Stimulated activated CD8-positive, alpha-beta memory T cell treated with anti-CD3 and anti-CD28 coated beads, Interleukin-7, amount 100 ng/mL, for 24 hours (primary cell): ENCODE measurements at places on chromosomes 6 and 20.

GRCh38 chr6:165922309-165922794 is 245.3 kb downstream of the TBXT start:
- DNase-seq = no peak

- DNase-seq = no peak
These were observed 6.0 kb upstream of the AVP start for GRCh38 chr20:3090565-3090964.

DNA sequence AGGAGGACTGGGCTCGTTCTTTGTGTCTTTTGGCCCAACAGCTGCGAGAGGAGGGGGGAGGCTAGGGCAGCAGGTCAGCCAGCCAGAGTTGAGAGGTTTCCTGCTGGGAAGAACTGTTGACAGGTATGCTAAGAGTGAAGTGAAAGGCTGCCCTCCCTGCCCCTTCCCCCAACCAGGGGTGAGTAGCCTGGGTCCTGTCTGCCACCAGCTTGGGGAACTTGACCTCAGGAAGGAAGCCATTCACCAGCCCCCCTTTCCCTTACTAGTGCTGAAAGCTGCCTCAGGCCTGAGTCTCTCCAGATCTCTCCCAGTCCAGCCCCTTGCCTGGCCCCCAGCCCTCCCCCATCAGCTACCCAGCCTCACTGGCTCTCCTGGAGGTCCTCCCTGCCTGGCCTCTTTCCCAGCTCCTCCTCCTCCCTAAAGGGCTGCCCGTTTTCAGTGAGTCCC is 20.7 kb upstream of the ZNF76 start:
- DNase-seq = no peak

DNA sequence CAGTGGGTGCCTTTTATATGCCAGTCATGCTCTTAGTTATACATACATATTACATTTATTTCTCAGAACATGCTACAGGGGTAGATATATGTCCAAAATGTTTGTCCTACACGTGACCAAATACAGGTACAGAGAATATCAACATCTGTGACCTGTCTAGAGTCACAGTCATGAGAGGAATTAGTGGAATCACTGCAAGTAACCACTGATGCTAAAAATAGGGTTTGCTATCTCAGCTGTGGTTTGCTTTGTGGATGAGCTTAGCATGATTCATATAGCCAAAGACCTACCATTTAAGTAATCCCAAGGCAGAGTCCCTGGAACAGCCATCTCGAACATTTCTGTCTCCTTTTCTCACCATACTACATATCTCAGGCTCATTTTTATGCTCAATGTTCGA is 32.3 kb downstream of the GSTA3 start:
- DNase-seq = no peak

- DNase-seq = no peak
These were observed 185.2 kb upstream of the ARG1 start for GRCh38 chr6:131387562-131388447.

DNA sequence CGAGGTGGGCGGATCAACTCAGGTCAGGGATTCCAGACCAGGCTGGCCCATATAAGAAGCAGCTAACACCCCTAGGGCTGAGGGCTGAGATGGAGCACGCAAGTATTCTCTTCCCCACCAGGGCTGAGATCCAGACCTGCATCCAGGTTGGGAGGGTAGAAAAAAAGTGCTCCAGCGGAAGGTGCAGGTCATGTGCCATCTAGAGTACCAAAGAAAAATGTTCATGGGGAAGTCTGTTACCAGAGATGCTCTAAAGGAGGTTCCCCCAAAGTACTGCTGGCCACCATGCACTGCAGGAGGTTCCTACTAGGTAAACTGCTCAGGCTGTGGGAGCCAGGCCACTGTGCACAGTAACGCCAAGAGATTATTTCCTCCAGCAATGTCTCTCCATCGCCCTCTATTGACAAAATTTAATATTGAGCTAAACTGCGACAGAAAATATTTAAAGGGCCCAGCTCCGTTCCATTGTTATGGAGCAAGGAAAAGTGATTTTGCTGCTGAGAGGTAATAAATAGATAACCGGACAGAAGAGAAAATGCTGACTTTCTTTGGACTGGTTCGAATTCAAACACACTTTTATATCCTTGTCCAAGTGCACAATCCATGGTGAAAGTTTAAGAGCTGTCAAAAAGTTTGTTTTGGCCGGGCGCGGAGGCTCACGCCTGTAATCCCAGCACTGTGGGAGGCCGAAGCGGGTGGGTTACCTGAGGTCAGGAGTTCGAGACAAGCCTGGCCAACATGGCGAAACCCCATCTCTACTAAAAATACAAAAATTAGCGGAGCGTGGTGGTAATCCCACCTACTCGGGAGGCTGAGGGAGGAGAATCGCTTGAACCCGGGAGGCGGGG is 159.9 kb downstream of the OR2B2 start:
- DNase-seq = no peak

GRCh38 chr6:67889682-67889995 is 745.4 kb upstream of the ADGRB3 start:
- no peak for DNase-seq

- DNase-seq = no peak
These were observed 109.8 kb upstream of the EXOC2 start for GRCh38 chr6:802701-803100.

DNA sequence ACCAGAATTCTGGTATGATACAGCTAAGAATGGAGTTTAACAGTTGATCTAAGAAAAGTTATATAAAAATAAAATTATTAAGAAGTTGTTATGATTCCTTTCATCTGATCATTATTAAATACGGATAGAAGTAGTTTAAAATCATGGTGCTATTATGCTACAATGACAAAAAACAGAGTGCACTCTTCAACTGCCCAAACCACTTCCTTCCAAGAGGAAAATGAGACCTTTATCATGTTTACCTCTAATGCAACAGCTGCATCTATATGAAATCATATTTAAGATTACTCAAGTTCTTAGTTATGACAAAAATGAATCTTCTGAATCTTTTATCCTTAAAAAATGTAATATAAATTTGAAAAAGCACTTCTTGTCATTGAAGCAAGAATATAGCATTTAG is 31.2 kb downstream of the HACE1 start:
- no peak for DNase-seq

GRCh38 chr6:152380993-152381898 is 255.9 kb downstream of the SYNE1 start:
- no peak for DNase-seq

GRCh38 chr6:158669145-158670035 is 19.5 kb downstream of the SYTL3 start:
- DNase-seq = no peak

- DNase-seq = no peak
These were observed 232.5 kb upstream of the TAB2 start for GRCh38 chr6:149084808-149085556.

- no peak for DNase-seq
These were observed 851.2 kb upstream of the EYS start for GRCh38 chr6:66558189-66558588.

DNA sequence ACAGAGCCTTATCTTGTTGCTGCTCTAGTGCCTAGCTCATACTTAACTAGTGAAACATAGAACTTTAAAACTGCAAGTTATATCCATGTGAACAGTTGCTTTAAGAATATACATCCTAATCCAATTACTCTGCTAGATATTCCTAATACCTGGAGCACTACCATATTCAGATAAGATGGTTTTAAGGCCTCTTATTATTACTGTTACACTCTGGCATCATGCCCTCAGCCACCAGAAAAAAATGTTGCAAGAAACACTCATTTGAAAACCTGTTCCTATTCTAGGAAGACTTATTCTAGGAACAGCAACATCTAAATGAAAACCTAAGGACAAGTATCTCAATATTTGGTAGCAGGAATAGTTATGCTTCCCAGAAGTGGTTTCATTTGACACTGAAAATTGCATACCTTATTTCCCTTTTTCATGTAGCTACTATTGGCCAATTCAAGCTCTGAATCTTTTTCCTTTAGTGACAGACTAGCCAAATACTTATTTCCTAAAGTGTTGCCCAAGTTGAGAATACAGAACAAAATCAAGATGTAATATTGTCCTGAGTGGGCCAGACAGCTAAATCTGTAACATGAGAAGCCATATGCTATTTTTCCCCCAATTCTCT is 4.8 kb upstream of the MTFR2 start:
- DNase-seq = no peak

DNA sequence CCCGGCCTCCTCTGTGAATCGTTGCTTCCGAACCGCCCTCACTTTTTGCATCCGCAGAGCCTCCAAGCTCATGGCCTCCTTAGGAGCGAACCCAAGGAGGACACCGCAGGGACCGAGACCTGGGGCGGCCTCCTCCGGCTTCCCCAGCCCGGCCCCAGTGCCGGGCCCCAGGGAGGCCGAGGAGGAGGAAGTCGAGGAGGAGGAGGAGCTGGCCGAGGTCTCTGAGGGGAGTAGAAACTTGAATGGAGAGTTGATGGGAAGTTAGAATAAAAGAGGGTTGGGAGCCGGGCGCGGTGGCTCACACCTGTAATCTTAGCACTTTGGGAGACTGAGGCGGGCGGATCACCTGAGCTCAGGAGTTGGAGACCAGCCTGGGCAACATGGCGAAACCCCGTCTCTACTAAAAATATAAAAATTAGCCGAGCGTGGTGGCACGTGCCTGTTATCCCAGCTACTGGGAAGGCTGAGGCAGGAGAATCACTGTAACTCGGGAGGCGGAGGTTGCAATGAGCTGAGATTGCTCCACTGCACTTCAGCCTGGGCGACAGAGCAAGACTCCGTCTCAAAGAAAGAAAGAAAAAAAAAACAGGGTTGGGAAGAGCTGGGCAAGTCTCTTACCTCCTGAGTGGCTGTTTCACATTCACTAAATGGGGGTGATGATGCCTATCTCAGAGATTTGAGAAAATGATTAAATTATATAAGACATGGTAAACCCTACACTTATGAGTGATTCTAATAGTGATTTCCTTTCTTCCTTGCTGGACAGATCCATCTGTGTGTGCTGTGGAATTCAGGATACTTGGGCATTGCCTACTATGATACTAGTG is 805 bp downstream of the MSH5 start:
- no peak for DNase-seq

- no peak for DNase-seq
These were observed 40.2 kb upstream of the CRISP1 start for GRCh38 chr6:49906526-49906925.

GRCh38 chr20:16848526-16848925 is 100.4 kb downstream of the OTOR start:
- no peak for DNase-seq

- no peak for DNase-seq
These were observed 8.6 kb upstream of the LBP start for GRCh38 chr20:38337561-38338140.

- no peak for DNase-seq
These were observed 2.7 kb downstream of the MOCS1 start for GRCh38 chr6:39931607-39932006.

DNA sequence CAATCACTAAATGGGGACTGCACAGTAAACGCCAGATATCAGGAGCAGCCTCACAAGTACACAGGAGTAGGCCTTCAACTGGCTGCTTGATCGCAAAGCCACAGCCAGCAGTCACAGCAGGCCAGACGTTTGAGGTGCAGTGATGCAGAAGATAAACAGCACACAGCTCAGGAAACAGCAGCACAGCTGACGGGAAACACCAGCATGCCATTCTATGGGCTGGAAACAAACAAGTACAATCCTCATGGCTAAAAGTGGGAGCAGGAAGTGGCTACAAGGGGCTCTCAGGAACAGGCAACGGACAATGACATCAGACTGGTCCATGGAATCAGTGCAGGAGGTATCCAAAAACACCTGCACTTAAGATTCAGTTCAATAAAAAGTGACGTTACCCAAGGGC is 111.0 kb downstream of the DTNBP1 start:
- no peak for DNase-seq

GRCh38 chr20:19554666-19555065 is 203.4 kb upstream of the RIN2 start:
- no peak for DNase-seq

GRCh38 chr6:169530752-169531123 is 171.1 kb downstream of the WDR27 start:
- no peak for DNase-seq

- DNase-seq = no peak
These were observed 1.7 kb downstream of the ZUP1 start for GRCh38 chr6:116666869-116667268.

DNA sequence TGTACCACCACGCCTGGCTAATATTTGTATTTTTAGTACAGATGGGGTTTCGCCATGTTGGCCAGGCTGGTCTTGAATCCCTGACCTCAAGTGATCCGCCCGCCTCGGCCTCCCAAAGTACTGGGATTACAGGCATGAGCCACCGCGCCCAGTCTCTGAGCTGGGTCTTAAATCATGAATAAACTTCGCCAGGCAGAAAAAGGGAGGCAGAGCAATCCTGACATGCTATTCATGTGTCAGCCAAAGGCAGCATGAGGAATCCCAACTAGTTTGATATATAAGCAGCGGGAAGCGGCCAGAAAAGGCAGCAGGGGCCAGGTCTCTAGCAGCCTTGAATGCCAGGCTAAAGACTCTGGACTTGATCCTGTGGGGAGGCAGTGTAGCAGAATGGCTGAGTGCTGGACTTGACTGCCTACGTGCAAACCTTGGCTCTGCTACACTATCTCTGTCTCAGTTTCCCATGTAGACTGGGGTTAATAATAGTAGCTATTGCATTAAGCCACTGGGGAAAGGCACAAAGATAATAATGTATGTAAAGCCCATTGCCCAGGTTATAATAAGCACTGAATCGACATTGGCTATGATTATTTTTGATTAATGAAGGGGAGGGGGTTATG is 1.8 kb downstream of the PROCR start:
- DNase-seq = no peak

GRCh38 chr6:143037470-143037869 is 23.2 kb upstream of the AIG1 start:
- DNase-seq = no peak

DNA sequence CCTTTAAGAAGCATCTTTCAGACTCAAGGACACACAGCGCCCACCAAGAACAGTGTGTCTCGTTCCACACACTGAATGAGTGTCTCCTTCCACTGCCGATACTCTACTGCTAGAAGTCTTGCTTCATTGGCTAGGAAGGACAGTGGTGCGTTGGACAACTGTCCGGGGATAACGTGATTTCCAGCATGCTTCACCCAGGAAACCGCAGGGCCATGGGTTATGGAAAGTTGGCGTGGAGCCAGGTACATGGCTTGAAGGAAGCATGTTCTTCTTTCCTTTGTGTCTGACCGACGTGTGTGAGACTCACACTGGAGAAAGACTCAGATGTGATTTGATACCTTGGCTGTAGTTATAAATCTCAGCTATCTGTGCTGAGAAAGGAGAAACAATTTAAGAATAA is 73.2 kb downstream of the SMOC2 start:
- no peak for DNase-seq

- no peak for DNase-seq
These were observed 6.8 kb downstream of the ARID1B start for GRCh38 chr6:156783958-156784357.

GRCh38 chr6:155310596-155310995 is 3.7 kb downstream of the TFB1M start:
- no peak for DNase-seq

- no peak for DNase-seq
These were observed 95.6 kb upstream of the SHLD1 start for GRCh38 chr20:5654557-5654956.

GRCh38 chr6:83536034-83536646 is 23.8 kb downstream of the PRSS35 start:
- DNase-seq = peak; percentile 37

GRCh38 chr6:163820171-163820570 is 405.7 kb downstream of the QKI start:
- DNase-seq = no peak
